Bone marrow (tissue), 2 donors: ENCODE measurements at places on chromosomes 13 and 19.

DNA sequence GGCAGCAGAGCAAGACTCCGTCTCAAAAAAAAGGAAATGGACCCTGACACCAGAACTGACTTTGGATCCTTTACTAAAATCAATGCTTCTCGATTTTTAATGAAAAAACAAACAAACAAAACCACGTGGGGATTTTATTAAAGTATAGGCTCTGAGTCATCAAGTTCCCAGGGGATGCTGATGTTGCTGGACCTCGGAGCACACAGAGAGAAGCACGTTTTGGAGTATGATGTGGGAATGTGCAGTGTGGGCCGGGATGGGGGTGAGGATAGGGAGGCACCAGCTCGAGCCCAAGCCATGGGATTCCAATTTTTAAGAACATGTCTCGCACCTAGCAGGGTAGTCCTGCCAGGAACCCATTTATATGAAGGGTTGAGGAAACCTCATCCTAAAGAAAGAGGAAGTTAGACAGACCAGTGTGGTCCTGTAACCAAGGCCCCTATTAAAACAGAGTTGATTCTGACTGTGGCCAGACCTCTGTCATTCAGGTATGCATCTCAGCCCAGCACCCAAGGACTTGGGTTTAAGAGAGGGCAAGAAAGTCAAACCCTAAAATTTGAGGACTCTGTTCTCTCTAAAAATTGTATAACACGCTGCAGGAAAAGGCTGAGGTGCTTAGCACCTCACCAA is 6.4 kb downstream of the FLT1 start:
- DNase-seq: no peak

GRCh38 chr13:31056644-31057271 is 104.9 kb downstream of the HSPH1 start:
- DNase-seq: no peak

GRCh38 chr19:54916822-54917221 is 10.9 kb downstream of the NCR1 start:
- DNase-seq: no peak

DNA sequence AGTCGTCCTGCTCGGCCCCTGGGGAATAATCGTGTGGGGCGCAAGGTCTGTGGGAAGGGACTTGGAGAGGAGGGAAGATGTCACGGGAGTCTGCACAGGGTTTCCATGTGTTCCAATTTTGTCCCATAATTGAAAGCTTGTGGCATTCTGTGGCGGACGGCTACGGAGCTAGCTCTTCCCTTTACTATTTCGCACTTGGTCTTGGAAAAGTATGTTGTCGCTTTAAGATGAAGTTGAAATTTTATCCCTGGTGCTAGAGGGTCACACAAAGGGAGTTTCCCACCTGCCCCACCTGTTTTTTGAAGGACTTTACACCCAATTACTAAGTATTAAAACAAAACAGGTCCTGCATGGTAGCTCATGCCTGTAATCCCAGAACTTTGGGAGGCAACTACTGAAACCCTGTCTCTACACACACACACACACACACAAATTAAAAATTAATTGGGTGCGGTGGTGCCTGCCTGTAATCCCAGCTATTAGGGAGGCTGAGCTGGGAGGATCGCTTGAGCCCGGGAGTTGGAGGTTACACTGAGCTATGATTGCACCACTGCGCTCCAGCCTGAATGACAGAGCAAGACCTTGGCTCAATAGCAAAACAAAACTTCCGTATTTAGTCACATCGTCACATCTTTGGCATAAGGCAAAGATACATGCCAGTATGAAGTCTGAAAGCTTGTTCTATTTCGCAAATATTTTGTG is 967 bp upstream of the TPT1 start:
- DNase-seq: no peak

DNA sequence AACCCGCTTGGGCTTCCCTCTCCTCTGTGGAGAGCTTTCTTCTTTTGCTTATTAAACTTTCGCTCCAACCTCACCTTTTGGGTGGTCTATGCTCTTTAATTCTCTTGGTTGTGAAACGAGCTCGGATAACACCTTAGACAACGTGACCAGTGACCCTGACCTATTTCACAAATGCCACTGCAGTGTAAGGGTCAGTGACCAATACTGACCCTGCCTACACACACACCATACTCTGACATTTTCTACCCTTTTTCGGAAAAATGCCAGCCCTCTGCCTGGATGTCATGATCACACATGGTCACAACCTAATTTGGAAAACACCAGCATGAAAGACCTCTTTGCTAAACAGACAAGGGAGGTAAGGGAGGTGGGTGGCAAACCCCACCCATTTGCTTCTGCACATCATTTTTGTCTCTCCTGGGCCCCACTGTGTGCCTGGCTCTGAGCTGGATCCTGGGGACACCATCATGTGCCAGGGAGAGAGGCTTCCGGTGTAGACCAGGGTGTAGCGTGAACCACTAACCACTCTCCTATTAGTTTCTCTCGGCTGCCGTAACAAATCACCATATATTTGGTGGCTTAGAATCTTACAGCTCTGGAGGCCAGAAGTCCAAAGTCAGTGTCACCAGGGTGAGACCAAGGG is 9.9 kb downstream of the ETFB start:
- no peak for DNase-seq

- DNase-seq: no peak
Measured at GRCh38 chr19:22608441-22608840, 25.7 kb upstream of the ZNF492 start.

- DNase-seq: no peak
Measured at GRCh38 chr13:30725326-30726085, 9.8 kb upstream of the ALOX5AP start.

DNA sequence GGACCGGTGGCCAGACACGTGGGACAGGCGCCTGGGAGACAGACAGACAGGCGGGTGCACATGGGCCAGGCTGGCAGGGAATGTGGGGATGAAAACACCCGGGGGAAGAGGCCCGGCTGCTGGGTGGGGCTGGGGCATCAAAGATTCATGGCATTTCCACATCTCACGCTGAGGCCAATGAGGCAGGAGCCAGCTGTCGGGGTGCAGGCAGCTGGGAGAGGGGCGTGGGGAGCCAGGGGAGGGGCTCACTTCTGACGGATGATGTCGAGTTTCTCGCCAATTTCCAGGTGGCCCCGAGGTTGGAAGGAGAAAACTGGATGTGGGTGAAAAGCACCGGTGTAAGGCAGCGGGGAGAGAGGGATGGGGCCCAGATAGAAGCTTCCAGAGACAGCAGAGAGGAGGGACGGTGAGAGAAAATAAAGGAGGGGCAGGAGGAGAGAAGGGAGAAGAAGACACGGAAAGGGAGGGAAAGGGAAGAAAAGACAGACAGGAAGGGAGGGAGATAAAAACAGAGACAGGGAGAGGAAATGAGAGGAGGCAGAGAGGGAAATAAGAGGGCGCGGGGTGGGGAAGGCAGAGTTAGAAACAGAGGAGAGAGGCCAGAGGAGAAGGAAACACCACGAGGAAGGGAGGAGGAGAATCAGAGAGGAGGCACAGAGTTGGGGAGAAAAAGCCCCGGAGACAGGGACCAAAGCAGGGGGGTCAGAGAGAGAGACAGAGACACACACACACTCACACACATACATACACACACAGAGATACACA is 8.0 kb upstream of the CCER2 start:
- no peak for DNase-seq

DNA sequence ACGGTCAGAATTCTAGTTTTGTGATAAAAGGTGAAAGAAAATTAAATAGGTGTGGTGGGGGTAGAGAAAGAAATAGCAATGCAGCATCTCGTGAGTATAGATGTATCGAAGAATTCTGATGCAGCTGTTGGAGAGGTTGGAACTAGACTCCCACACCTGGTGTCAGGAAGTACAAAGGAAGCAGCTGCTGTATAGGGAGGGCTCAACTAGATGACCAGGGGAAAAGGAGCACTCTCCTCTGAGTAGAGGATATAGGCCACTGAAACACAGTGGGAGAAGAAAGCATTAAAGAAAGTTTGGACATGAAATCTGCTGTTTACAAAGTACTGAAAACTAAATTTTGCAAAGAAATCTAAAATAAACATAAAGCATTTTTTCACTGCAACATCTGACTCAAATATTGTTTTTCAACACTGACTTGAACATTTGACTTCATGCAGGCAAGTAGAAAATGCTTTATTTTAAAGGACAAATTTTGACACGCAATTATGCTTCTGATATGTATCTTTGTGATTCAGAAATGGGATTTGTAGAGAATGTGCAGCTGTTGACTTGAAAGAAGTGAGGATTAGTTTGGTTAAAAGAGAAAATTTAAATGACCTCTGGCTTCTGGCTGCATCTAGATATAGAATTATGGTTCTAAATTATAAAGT is 82.2 kb downstream of the MIPEP start:
- DNase-seq: no peak

DNA sequence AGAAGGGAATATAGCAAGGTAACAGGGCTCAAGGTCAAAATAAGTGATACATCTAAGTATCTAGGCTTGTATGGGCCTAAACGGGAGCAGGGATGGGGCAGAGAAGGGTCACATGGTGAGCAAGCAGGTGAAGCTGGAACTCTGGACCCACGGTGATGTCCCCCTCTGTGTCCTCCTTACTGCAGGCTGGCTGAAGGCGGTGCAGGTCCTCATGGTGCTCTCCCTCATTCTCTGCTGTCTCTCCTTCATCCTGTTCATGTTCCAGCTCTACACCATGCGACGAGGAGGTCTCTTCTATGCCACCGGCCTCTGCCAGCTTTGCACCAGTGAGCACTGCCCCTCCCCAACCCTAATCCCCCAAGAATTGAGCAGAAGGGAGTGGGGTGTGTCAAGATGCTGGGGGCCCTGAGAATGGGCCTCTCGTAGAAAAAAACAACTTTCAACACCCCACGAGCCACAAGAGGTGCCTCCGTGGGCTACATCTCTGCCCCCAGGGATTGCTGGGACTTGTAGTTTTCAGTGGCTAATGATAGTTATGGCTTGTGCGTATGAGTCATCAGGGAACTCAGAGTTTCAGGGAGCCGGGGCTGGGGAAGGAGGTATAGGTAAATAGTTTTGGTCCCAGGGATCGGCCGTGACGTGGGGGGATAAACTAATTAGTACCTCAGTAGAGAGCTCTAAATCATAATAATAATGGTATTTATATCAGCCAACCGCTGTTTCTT is 4.0 kb downstream of the EMP3 start:
- DNase-seq: no peak

- DNase-seq: peak; percentile 31
Measured at GRCh38 chr19:38634757-38635482, 12.5 kb upstream of the ACTN4 start.

- no peak for DNase-seq
Measured at GRCh38 chr13:98293570-98294142, 116.6 kb upstream of the RNF113B start.

DNA sequence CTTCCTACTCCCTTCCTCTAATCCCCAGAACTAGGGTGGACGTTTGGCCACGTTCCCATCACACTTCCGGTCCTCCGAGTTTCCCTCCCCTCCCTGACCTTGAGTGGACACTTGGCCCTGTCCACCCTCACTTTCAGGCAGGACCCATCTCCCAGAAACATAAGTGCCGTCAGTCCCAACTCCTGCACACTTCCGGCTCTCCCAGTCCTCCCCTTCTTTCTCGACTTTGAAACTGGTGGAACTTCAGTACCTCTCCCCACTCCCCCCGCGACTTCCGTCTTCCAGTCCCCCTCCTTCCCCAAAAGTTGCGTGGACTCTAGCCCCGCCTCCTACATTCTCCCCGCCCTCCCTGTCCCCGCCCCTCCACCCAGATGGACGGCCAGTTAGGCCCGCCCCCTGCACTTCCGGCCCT is 278 bp upstream of the ZNF274 start:
- DNase-seq: no peak

DNA sequence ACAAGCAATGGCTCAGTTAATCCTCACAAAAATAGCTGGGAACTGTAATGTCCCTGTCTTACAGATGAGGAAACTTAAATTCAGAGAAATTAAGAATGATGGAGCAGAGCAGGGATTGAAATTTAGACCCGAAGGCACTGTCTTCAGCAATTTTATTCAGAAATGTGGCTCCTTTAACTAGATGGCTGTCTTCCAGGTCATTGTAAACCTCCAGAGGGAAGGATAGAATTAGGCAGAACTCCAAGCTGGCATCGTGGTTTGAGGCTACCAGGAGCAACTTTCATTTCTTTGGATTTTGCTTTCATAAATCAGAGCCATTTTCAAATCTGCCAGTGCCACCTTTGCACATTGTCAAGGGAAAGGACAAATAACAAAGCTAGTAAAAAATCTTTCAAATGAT is 339.0 kb downstream of the DCT start:
- no peak for DNase-seq

DNA sequence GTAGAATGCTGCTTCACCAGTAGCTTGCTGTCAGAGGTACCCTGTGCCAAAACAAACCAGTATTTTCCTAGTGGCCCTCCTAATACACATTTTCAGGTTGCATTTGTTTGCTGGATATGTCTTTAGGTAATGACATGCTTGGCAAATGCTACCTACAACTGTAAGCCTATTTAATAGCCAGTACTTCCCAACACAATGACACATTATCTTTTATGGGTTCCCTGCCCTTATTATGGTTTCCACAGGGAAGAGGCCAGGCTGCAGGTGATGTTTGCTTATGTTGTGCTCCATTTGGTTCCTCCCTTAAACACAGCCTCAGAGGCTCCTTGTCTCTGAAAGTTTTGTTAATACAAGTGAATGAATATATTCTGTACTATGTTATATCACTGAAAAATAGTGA is 24.7 kb downstream of the FRY start:
- no peak for DNase-seq

DNA sequence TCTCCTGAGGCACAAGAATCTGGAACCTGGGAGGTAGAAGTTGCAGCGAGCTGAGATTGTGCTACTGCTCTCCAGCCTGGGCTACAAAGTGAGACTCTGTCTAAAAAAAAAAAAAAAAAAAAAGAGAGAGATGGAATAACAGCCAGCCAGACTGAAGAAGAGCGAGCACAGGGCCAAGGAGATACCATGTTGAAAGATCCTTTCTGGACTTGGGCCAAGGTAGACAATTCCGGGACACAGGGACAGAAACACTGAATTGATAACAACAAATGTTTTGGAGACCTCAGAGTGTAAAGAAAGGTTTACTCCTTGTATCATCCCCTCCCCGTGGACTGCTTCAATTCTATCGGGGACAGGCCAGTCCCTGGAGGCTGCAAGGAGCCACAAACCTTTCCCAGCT is 4.6 kb downstream of the LPAR2 start:
- no peak for DNase-seq

- DNase-seq: peak; percentile 55
Measured at GRCh38 chr19:11242864-11243797, 3.7 kb downstream of the ANGPTL8 start.

- DNase-seq: no peak
Measured at GRCh38 chr19:23311551-23311950, 61.4 kb upstream of the ZNF724 start.

GRCh38 chr13:44120043-44120442 is 240.3 kb downstream of the LACC1 start:
- DNase-seq: no peak
